ENCODE measurements at places on chromosomes 11 and 22. TPM values are rescaled to one million over a fixed set of nuclear protein-coding genes. Genes with fewer than 3 reads are reported as not detected.

The CDC42EP2 gene
- 6.4 TPM for total RNA-seq

The GRM5 gene
- total RNA-seq, result under 0.01 TPM

The MUC2 gene
- total RNA-seq, result not detected

The PHF21B gene
- not detected for total RNA-seq

The CSF2RB gene
- total RNA-seq, result 2.8 TPM

The MYRF gene
- total RNA-seq, result 0.26 TPM

The SAA2 gene
- total RNA-seq, result not detected

The BDNF gene
- total RNA-seq, result under 0.01 TPM

The PTGDR2 gene
- under 0.01 TPM for total RNA-seq

The LGR4 gene
- 2.7 TPM for total RNA-seq

The FUT4 gene
- total RNA-seq, result 3.7 TPM

The SMTNL1 gene
- total RNA-seq, result not detected

The DKK3 gene
- total RNA-seq, result 581 TPM

The CACNA1I gene
- not detected for total RNA-seq

The KCNJ4 gene
- not detected for total RNA-seq

Data from dermis microvascular lymphatic vessel endothelial cell (primary cell).